ENCODE measurements at places on chromosomes 5 and 9. TPM values are rescaled to one million over a fixed set of nuclear protein-coding genes. Genes with fewer than 3 reads are reported as not detected.

The CDO1 gene
- 136 TPM for total RNA-seq

The TTC39B gene
- total RNA-seq = 3.1 TPM

The DPM2 gene
- 35.3 TPM for total RNA-seq

The HABP4 gene
- 21.4 TPM for total RNA-seq

The SHB gene
- 31.7 TPM for total RNA-seq

The CCDC69 gene
- total RNA-seq = 2.0 TPM

The PCDHGA2 gene
- 3.0 TPM for total RNA-seq

The ARL14EPL gene
- not detected for total RNA-seq

The CD14 gene
- 0.64 TPM for total RNA-seq

The RIOK2 gene
- total RNA-seq = 34.9 TPM

The GAPT gene
- not detected for total RNA-seq

The DNM1 gene
- 276 TPM for total RNA-seq

The TRIM7 gene
- total RNA-seq = 0.93 TPM

The SLC31A1 gene
- 11.2 TPM for total RNA-seq

The CDC20B gene
- total RNA-seq = 0.34 TPM

The CORO2A gene
- 23.9 TPM for total RNA-seq

The SLC6A7 gene
- not detected for total RNA-seq

The ALDH1A1 gene
- total RNA-seq = not detected

The SPATA31A3 gene
- total RNA-seq = not detected

The KLF4 gene
- 72.1 TPM for total RNA-seq

The CSF2 gene
- total RNA-seq = not detected

The PCDHB6 gene
- total RNA-seq = 7.2 TPM

The SHISAL2B gene
- not detected for total RNA-seq

The SNX30 gene
- total RNA-seq = 41.7 TPM

The UGT3A2 gene
- total RNA-seq = 0.37 TPM

The TNC gene
- 34.5 TPM for total RNA-seq

The PITX1 gene
- total RNA-seq = 0.76 TPM

The C9orf43 gene
- 0.47 TPM for total RNA-seq

The PCSK5 gene
- total RNA-seq = 9.6 TPM

The POLR1E gene
- 58.2 TPM for total RNA-seq

The ZNF366 gene
- not detected for total RNA-seq

The RHOBTB3 gene
- 39.0 TPM for total RNA-seq

The SLC36A2 gene
- not detected for total RNA-seq

The ACOT12 gene
- total RNA-seq = not detected

The SCGB3A2 gene
- 1.2 TPM for total RNA-seq

The LCN1 gene
- not detected for total RNA-seq

The TEK gene
- 1.0 TPM for total RNA-seq

The VLDLR gene
- total RNA-seq = 28.8 TPM

The TMEM174 gene
- total RNA-seq = not detected

The KIF12 gene
- total RNA-seq = 0.93 TPM

The HTR1A gene
- 1.2 TPM for total RNA-seq

The SMIM33 gene
- total RNA-seq = not detected

The CYFIP2 gene
- 120 TPM for total RNA-seq

The NTNG2 gene
- total RNA-seq = 43.7 TPM

The PCDHA12 gene
- 32.4 TPM for total RNA-seq

The PTPRD gene
- 532 TPM for total RNA-seq

The MTX3 gene
- total RNA-seq = 21.8 TPM

The OR1Q1 gene
- total RNA-seq = not detected

The AQP7 gene
- not detected for total RNA-seq

The AQP3 gene
- total RNA-seq = 2.9 TPM

The C5orf58 gene
- total RNA-seq = not detected

The GABRB2 gene
- total RNA-seq = not detected

The MELK gene
- total RNA-seq = 7.2 TPM

The TICAM2 gene
- total RNA-seq = 0.42 TPM
